Peyer's patch (tissue), 4 donors: ENCODE measurements at places on chromosomes 16 and 17. TPM values are rescaled to one million over a fixed set of nuclear protein-coding genes. Genes with fewer than 3 reads are reported as not detected.

- H3K4me1 ChIP-seq: peaks cover 26% of the 10 kb centered on the region
- no peak overlapping the region for H3K4me3 ChIP-seq
- peak overlapping the region; percentile 79 for H3K27ac ChIP-seq
Observed at GRCh38 chr17:40552806-40553693, 12.2 kb downstream of the CCR7 start.

GRCh38 chr17:79843474-79843815 is 4.2 kb upstream of the CBX4 start:
- H3K27ac ChIP-seq: peak overlapping the region; percentile 52
- H3K4me3 ChIP-seq: peak overlapping the region; percentile 66
- no peaks in the 10 kb centered on the region for H3K36me3 ChIP-seq
- no peaks in the 10 kb centered on the region for H3K27me3 ChIP-seq
- DNase-seq: peak; percentile 64
- H3K4me1 ChIP-seq: peaks cover 62% of the 10 kb centered on the region

GRCh38 chr16:16048904-16049582 is 99.6 kb downstream of the ABCC1 start:
- no peaks in the 10 kb centered on the region for H3K27me3 ChIP-seq
- no peaks in the 10 kb centered on the region for H3K4me1 ChIP-seq
- DNase-seq: no peak
- no peak overlapping the region for H3K27ac ChIP-seq
- H3K4me3 ChIP-seq: no peak overlapping the region
- H3K36me3 ChIP-seq: no peaks in the 10 kb centered on the region

DNA sequence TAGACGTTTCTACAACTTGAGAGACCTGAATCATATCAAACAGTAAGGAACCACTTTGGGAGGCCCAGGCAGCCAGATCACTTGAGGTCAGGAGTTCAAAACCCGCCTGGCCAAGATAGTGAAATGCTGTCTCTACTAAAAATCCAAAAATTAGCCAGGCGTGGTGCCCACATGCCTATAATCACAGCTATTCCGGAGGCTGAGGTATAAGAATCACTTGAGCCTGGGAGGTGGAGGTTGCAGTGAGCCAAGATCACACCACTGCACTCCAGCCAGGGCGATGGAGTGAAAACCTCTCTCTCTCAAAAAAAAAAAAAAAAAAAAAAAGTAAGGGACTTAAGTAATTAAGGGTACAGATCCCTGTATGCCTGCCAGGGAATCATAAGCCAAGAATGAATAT is 103.4 kb upstream of the NUDT7 start:
- no peak for DNase-seq
- H3K27me3 ChIP-seq: no peaks in the 10 kb centered on the region
- no peak overlapping the region for H3K27ac ChIP-seq
- H3K4me1 ChIP-seq: no peaks in the 10 kb centered on the region
- no peak overlapping the region for H3K4me3 ChIP-seq

GRCh38 chr16:70152578-70153302 is 20.8 kb upstream of the CLEC18C start:
- H3K4me1 ChIP-seq: no peaks in the 10 kb centered on the region
- DNase-seq: no peak
- peaks cover 98% of the 10 kb centered on the region for H3K36me3 ChIP-seq

DNA sequence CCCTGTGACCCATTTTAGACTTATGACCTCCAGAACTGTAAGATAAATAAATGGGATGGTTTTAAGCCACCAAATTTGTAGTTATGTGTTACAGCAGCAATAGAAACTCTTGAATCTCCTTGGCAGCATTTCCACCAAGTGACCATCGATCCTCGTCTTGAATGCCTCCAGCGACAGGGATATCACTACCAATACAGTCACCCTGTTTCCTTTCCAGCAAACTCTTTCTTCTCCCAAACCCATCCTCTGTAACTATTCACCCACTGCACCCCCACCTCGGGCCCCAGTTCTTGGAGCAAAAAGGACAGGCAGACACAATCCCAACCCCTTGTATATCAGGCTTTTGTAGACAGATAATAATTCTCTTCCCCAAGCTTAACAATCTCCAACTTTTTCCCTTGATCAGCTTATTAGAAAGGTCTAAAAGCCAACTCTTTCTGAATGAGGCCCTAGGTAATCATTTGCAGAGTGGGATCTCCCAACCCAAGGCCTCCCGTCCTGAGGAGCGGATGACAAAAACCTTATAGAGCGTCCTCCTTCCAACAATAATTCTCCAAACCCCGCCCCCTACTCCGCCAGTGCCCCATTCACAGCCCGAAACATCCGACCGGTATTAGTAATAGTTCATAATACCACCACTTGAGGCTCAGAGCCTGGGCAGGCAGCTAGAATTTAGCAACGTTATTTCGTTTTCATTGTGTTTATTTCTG is 14.7 kb upstream of the PLLP start:
- no peaks in the 10 kb centered on the region for H3K27me3 ChIP-seq
- H3K36me3 ChIP-seq: no peaks in the 10 kb centered on the region
- DNase-seq: no peak

DNA sequence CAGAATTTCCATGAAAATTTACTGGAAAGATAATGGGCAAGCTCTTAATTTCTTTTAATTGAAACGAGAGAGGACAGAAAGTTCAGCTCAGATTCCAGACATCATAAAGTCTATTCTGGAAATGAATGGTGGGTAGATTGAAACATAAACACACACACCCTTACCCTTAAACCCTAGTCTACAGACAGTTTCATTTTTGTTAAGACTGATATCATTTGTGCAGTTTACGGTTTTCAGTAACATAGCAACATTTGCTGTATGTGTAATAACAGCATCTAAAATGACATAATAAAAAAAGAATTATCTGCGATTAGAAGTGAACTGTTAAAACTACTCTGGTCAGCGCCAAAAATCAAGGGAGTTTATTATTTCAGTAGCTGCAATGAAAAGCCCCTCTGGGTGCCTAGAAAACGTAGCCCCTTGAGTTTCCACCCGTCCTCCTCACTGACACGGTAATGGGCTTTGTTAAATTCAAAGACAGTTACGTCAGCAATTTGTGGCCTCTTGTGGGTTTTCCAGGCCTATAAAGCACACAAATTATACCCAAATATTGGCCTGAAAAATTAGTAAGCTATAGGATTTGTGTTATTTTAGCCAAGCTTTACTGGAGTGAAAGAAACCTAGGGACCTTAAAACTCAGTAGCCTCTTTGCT is 520.6 kb upstream of the SOX9 start:
- no peaks in the 10 kb centered on the region for H3K4me1 ChIP-seq
- DNase-seq: no peak
- H3K4me3 ChIP-seq: no peak overlapping the region
- no peaks in the 10 kb centered on the region for H3K36me3 ChIP-seq
- no peaks in the 10 kb centered on the region for H3K27me3 ChIP-seq
- H3K27ac ChIP-seq: no peak overlapping the region

DNA sequence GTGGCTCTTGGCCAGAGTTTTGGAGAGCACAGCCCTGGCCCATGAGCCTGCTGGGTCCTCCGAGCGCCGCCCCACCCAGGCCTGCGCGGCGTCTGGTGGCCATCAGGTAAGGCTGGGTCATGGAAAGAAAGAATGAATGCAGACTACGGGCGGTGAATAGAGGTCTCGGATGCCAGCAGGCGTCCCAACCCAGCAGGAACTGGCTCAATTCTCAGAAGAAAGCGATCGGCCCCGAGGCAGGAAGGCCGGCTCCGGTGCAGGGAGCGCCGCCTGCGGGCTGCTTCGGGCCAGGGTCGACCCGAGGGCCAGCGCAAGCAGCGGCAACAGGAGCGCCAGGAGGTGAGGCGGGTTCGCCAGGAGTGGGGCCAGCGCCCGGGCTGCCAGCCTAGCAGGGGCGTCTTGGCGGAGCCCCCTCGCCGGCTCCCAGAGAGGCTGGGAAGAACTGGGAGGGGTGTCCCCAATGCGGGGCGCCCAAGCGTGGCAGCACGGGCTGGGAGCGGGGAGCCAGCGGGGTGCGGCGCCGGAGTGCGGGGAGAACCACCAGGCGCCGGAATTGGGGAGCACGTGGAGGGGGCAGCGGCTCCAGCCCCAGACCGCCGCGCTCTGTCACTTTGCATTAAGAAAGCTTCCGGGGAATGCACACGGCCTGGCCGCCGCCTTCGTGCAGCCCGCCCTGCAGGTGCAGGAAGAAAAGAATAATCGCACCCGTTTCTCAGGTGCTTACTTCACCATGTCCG is 7.1 kb upstream of the TMC5 start:
- H3K36me3 ChIP-seq: no peaks in the 10 kb centered on the region
- H3K27ac ChIP-seq: peak overlapping the region; percentile 86
- peaks cover 7% of the 10 kb centered on the region for H3K27me3 ChIP-seq
- H3K4me1 ChIP-seq: no peaks in the 10 kb centered on the region
- DNase-seq: no peak

GRCh38 chr17:30950669-30951399 is 20.0 kb upstream of the RNF135 start:
- DNase-seq: peak; percentile 84
- H3K36me3 ChIP-seq: no peaks in the 10 kb centered on the region
- peak overlapping the region; percentile 72 for H3K27ac ChIP-seq
- peaks cover 22% of the 10 kb centered on the region for H3K4me1 ChIP-seq

DNA sequence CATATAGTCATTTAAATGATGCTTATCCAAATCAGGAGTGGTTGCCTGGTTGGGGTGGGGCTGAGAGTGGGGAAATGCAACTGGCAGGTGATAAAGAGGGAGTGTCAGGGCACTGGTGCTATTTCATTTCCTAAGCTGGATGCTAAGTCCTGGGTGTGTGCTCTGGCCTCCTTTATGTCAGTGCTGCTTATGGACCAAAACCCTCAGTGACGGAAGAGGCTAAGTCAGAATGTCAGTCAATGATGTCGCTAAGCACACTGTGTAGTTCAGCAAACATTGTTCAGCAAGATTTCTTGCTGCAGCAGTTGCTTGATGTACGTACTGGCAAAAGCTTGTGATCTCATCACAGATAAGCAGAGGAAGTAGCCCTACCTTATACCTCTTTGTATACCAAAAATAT is 16.4 kb upstream of the FLCN start:
- DNase-seq: no peak
- no peak overlapping the region for H3K4me3 ChIP-seq
- no peak overlapping the region for H3K27ac ChIP-seq
- no peaks in the 10 kb centered on the region for H3K4me1 ChIP-seq
- no peaks in the 10 kb centered on the region for H3K36me3 ChIP-seq
- H3K27me3 ChIP-seq: no peaks in the 10 kb centered on the region

GRCh38 chr16:7381671-7382070 is 49.0 kb downstream of the RBFOX1 start:
- no peak for DNase-seq
- no peaks in the 10 kb centered on the region for H3K4me1 ChIP-seq
- no peaks in the 10 kb centered on the region for H3K27me3 ChIP-seq
- no peaks in the 10 kb centered on the region for H3K36me3 ChIP-seq
- no peak overlapping the region for H3K27ac ChIP-seq

- H3K27ac ChIP-seq: no peak overlapping the region
- H3K4me3 ChIP-seq: no peak overlapping the region
- H3K4me1 ChIP-seq: no peaks in the 10 kb centered on the region
- H3K27me3 ChIP-seq: no peaks in the 10 kb centered on the region
- DNase-seq: no peak
- no peaks in the 10 kb centered on the region for H3K36me3 ChIP-seq
Observed at GRCh38 chr17:34378664-34379101, 15.7 kb upstream of the CCL1 start.

DNA sequence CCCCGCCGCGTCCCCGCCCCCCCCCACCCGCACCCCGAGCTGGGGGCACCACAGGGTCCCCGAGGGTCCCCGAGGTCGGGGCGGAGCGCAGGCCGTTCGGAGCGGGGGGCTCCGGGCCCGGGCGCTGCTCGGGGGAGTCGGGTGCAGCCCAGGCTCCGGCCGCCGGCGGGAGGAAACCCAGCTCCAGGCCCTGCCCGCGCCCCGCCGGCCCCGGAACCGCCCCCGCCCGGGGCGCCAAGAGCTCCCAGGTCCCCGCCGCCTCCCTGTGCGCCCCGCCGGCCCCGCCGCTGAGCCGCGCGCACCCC is 33.2 kb upstream of the RPH3AL start:
- no peaks in the 10 kb centered on the region for H3K36me3 ChIP-seq
- peak overlapping the region; percentile 86 for H3K4me3 ChIP-seq
- H3K27ac ChIP-seq: peak overlapping the region; percentile 87
- H3K27me3 ChIP-seq: no peaks in the 10 kb centered on the region

DNA sequence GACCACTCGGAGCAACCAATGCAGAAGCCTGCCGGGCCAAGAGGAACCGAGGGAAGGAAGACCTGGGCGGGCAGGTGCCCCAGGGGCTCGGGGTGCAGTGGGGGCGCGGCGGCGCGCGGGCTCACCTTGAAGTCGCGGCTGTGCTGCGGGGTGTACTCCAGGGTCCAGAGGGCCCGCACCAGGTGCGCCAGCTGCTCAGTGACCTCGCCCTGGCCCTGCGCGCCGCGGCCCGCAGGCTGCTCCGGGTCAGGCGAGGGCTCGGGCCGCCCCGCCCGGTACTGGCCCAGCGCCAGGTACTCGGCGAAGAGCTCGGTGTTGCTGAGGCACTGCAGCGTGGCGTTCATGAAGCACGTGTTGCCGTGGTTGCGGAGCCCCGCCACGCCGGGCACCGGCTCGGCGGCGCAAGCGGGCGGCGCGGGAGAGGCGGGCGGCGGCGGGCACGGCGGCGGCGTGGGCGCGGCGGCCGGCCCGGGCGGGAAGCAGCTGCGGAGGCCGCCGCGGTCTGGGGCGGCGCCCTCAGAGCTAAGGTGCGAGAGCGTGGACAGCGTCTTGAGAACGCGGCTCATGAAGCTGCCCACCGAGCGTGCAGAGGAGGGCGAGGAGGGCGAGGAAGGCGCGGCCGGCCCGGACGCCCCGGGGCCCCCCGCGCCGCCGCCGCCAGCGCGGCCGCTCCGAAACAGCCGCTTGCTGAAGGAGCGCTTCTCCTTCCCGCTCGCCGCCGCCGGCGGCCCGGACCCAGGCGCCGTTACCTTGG is 562 bp downstream of the USP31 start:
- H3K4me1 ChIP-seq: peaks cover 4% of the 10 kb centered on the region
- peak; percentile 85 for DNase-seq
- no peaks in the 10 kb centered on the region for H3K27me3 ChIP-seq
- peak overlapping the region; percentile 62 for H3K4me3 ChIP-seq

DOC2A gene
- total RNA-seq: 4.9 TPM

ADAM11 gene
- total RNA-seq: 0.67 TPM

TMEM132E gene
- total RNA-seq: not detected
